Kidney tubule cell (primary cell): ENCODE measurements at places on chromosomes 16 and 17.
A peak's percentile ranks its signal among the peaks of the same experiment; 100 is the strongest.

GRCh38 chr16:1244881-1245280, 4.4 kb downstream of the TPSAB1 start:
- no peak for DNase-seq

- peak; percentile 84 for DNase-seq
Observed at GRCh38 chr16:68605746-68606145, 39.4 kb upstream of the CDH3 start.

DNA sequence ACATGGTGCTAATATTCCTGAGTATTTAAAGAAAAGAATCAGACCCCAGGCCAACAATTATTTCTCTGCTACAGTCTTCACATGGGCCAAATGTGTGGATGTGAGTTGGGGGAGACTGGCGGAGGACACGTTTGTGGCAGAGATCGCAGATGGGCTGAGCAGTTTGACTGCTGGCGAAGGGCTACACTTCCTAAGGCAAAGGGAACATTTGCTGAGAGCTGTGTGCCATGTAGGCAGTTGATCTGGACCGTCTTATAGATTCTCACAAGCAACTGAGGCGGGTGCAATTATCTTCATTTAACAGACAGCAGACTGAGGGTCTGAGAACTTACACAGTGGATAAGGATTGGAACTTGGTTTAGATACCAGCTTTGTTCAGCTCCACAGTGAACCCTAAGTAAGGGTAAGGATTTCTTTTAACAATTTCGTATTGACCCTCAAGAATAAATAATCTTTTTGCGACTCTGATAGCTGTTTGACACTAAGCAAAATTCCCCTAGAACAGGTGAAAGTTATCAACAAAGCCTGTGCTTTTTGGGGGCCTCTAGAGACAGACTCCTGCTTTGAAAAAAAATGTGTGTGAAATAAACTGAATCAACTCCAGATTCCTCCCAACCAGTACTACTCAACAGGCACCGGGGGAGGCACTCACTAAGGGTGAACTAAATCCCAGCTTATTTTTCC, 55.3 kb downstream of the TBX4 start:
- no peak for DNase-seq

- DNase-seq = peak; percentile 48
Observed at GRCh38 chr17:76000016-76000754, 470 bp upstream of the CDK3 start.

DNA sequence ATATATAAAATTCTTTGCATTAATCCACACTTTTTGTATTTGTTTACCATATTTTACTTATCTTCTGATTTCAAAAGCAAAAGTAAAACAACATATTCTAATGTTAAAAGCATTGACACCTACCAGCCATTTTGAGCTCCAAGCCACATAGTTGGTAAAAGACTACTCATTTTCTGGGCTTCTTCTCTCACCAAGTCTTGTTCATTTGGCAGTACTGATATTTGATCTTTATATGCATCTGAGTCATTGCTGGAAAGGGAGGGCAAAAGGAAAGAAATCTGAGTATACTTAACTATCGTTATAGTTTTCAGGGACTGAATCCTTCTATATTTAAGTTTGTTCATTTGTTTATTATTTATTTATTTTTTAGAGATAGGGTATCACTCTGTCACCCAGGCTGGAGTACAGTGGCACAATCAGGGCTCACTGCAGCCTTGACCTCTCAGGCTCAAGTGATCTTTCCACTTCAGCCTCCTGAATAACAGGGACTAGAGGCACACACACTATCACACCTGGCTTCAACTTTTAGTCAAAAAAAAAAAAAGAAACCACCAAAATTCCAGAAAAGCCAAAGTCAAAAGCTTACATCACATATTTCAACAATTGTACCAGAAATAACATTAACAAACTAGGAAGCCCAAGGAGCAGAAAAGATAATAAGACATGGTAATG, 121.0 kb upstream of the TOB1 start:
- DNase-seq = peak; percentile 17

- DNase-seq = no peak
Observed at GRCh38 chr17:50021681-50022370, 26.8 kb upstream of the DLX3 start.

GRCh38 chr17:50173335-50173941, 7.6 kb downstream of the SGCA start:
- DNase-seq = peak; percentile 71

DNA sequence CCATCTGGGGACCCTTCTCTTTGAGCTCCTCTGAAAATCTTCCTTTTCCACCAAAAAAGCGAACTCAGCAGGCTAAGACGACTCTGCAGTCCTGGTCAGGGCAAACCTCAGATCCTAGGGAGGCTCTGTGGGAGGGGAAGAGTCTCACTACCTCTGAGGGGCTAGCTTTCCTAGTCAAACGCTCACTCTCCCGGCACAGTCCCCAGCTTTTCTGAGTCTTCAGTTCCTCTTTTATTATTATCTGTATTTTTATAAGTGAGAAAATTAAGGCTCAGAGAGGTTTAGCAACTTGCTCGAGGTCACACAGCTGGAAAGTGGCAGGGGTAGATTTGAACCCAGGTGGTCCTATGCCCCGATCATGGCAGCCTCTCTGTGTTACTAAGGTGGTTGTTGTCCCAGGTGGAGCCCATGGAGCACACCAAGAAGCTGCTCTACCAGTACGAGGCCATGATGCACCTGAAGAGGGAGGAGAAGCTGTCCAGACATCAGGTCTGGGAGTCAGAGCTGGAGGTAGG, 9.1 kb upstream of the KATNB1 start:
- no peak for DNase-seq

DNA sequence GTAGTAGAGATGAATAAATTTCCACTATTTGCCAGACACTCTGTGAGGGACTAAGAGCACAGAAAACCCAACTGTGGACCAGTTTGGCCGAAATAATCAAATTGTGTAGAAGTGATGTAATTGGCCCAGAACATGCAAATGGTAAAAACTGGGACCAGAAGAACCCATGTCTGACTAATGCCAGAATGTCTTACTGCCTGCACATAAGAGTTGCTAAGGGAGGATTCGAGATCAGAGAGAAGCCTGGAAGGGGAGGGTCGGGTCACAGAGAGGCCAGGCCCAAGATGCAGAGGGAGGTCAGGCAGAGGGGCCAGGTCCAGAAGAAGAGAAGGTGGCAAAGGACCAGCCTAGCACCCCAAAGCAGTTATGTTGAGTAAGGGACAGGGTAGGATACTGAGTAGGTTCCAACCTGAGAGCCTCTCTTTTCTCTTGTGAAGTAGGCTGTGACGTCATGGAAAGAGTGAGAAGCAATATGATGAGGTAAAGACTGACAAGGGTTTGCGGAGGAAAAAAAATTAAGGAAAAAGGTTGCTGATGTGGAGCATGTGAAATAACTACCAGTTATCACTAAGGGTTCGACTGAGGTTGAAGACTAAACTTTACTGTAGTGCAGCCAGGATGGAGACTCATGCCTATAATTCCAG, 53.2 kb downstream of the SKAP1 start:
- DNase-seq = no peak

DNA sequence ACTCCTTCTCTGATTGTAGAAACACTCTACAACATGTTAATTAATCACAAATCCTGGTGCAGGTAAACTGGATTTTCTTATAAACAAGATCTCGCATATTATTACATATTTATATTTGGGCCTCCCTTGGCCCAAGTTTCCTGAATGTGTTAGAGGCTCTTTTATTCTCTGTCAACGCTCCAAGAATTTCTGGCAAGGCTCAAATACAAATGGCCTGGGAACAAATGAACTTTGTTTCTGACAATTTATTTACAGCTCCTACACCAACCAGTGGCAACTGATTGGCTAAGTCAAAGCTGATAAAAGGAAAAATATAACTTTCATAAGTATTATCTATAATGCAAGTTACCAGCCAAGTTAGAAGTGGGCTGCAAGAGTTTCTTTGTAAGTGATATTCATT, 64.9 kb upstream of the CORO6 start:
- no peak for DNase-seq

GRCh38 chr17:5237541-5238016, 2.9 kb upstream of the SCIMP start:
- peak; percentile 73 for DNase-seq

GRCh38 chr16:11377154-11377553, 31.9 kb downstream of the RMI2 start:
- no peak for DNase-seq
